ENCODE measurements at places on chromosomes 11 and 22.

- DNase-seq: no peak
Observed at GRCh38 chr22:47388331-47388730, 625.9 kb downstream of the TBC1D22A start.

DNA sequence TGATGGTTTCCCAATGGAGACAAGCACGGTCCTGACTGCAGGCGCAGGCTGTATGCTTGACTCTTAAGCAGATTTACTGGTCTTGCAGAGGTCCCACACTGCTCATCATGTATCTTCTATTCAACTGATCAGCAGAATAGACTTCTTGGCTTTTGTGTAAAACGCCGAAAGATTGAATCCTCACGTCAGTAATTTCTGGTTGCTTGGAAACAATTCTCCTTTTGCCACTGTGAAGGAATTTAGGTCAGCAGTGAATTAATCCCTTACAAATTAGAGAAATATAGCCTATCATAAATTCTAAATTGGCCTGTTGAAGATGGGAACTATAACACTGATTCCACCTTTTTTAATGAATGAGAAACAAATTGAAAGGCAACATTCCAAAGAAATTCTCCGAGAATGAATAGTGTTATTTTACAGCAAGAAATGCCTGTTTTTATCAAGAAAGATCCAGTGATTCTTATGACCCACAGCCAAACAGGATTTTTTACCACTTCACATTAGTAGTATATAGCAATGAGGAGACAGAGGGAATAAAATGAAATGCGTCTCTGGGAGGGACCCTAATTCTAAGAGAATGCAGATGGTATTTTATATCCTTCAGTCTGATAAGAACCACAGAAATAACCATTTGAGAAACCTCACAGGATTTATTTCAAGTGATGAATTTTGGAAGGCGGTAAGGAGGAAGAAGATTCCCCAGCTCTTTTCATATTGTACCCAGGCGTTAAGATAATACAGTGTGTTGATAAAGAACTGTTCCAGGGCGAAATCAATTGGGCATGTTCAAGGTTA lies 362.5 kb downstream of the RAB38 start:
- no peak for DNase-seq

- DNase-seq: no peak
Observed at GRCh38 chr11:30210357-30210756, 20.5 kb upstream of the FSHB start.

DNA sequence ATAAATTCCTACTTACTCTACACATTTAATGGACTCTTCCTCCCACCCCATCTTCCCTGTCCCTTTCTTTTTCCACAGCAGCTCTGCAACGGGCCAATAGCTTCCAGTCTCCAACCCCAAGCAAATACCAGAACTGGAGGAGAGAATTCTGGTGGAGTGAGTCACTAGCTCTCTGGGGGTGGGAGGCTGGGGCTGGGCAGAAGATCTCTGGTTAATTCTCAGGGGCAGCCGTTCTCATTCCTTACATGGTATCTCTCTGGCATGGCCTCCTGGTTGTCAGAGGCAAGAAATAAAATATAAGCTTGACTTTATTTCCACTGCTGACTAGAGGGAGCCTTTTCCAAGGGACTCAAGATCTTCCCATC lies 90.4 kb upstream of the PARVA start:
- DNase-seq: no peak

GRCh38 chr22:17266251-17266971 lies 47.2 kb upstream of the ADA2 start:
- DNase-seq: no peak

DNA sequence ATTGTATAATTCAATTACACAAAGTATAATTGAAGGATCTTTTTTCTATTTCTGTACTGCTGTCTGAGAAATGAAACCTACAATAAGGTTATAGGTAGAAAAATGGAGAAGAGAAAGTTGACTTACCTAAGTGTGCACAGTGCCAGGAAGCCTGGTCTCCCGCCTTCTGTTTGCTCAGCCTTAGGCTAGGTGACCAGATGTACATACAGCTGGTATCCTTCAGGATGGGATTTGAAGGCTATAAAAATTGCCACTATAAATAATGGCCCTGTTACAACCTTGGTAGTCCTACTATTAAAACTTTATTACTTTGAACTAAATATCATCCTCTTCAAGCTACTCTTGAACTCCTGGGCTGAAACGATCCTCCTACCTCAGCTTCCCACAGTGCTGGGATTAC lies 19.7 kb downstream of the OR51E2 start:
- DNase-seq: no peak

- DNase-seq: no peak
Observed at GRCh38 chr11:79431535-79431934, 9.3 kb downstream of the TENM4 start.

GRCh38 chr11:129308241-129308865 lies 67.3 kb upstream of the BARX2 start:
- DNase-seq: no peak

DNA sequence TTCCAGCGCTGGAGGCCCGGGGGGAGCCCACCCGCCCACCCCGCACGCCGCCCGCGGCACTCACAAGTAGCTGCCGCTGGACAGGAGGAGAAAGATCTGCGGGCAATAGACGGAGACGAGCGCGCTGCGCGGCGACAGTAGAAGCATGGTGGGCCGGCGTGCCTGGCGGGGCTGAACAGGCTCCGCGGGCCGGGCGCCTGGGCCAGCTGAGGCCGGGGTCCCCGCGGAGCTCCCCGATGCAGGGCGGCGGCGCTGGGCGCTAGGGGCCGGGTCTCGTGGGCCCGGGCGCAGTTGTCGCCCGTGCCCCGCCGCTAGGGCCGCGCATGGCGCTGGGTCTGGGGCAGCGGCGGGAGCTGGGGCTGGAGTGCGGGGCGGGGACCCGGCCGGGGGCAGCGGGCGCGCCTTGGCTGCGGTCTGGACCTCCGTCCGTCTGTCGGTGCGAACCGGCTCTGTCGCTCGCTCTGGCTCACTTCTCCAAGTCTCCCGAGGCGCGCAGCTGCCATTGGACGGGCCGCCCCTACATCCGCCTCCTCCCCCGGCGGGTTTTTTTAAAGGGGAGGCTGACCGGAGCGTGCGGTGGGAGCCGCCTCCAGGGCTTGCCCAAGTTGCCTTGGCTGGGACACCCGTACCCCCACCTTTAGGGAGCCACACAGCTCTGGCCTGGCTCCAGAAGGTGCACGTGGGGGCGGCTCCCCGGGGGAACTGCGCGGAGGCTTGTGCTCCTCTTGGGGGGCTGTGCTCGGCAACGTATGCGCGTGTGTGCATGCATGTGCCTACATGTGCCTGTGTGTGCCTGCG lies 4.7 kb downstream of the WNT7B start:
- DNase-seq: no peak

GRCh38 chr11:16987205-16987568 lies 27.0 kb downstream of the PLEKHA7 start:
- no peak for DNase-seq

DNA sequence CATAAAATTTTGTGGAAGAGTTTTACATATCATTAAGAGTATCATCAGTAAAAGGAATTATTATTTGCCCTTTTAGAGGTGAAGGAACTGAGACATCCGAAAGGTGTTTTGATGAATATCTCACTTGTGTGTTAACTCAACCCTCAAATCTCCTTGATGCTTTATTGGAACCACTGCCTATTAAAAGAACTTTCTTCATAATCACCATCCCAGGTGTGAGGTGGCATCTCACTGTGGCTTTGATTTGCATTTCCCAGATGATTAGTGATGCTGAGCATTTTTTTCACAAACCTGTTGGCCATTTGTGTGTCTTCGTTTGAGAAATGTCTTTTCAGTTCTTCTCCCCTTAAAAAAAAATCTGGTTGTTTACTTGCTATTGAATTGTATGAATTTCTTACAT lies 134.0 kb upstream of the SYN3 start:
- no peak for DNase-seq

DNA sequence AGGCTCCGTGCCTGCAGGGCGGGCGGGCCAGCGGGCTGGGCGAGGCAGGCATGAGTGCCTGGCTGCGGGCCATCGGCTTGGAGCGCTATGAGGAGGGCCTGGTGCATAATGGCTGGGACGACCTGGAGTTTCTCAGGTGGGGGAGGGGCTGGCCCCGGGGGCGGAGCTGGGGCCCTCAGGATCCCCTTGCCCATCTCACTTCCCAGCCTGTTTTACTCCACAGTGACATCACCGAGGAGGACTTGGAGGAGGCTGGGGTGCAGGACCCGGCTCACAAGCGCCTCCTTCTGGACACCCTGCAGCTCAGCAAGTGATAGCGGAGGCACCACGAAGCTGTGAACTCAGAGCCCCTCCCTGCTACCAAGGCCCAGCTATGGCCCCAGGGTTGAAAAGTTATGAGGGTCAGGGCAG lies 5.9 kb downstream of the PHOX2A start:
- no peak for DNase-seq

- DNase-seq: no peak
Observed at GRCh38 chr22:30198152-30198825, 48.3 kb downstream of the LIF start.

GRCh38 chr11:8370812-8371515 lies 107.3 kb upstream of the LMO1 start:
- DNase-seq: no peak

GRCh38 chr11:83779876-83780275 lies 493.7 kb upstream of the CCDC90B start:
- no peak for DNase-seq

- no peak for DNase-seq
Observed at GRCh38 chr22:46596819-46597218, 23.4 kb upstream of the GRAMD4 start.

DNA sequence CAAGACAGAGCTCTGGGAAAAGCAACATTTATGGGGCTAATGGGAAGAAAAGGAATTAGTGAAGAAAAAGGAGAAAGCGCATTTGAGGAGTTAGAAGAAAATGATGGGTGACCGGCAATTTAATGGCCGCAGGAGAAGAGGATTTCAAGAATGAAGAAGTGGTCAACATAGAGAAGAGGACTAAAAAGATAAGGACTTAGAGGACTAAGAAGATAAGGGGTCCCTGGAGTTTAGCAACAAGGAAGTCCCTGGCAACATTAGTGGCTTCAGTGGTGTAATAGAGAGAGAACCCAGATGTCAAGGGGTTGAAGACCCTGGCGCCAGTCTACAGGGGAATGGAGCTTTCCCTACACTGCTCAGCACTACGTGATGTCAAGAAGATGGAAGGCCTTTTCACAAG lies 32.3 kb downstream of the WEE1 start:
- DNase-seq: no peak

GRCh38 chr11:110475671-110476070 lies 45.9 kb downstream of the FDX1 start:
- DNase-seq: no peak

DNA sequence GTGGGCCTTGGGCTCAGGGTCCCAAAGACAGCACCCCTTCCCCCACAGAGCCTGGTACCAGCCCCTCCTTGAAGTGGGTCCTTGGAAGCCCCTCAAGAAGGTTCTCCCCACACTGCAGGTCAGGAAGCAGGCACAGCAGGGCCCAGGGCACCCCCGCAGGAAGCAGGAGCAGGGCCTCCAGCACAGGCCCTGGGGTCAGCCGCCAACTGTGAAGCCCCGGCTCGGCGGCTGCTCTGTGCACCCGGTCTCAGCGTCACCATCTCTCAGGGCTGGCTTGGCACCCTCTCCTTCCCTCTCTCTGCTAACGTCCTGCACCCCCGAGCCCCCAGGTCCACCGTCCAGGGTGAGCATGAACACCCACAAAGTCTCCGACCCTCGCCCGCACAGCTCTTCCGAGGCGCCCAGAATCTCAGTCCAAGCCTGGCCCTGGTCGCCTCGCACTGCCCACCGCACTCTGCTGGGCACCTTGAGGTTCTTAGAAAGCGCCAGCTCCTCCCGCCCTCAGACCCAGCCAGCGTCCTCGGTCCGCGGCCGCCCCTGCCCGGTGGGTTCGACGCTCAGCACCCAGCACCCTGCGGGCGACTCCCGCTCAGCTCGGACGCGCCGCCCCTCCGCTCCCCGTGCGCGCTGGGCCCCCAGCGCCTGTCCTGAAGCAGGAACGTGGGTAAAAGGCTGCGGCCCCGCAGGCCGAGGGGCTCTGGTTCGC lies 1.4 kb upstream of the SIGIRR start:
- no peak for DNase-seq

GRCh38 chr11:19597876-19598275 lies 114.8 kb upstream of the NAV2 start:
- DNase-seq: no peak

DNA sequence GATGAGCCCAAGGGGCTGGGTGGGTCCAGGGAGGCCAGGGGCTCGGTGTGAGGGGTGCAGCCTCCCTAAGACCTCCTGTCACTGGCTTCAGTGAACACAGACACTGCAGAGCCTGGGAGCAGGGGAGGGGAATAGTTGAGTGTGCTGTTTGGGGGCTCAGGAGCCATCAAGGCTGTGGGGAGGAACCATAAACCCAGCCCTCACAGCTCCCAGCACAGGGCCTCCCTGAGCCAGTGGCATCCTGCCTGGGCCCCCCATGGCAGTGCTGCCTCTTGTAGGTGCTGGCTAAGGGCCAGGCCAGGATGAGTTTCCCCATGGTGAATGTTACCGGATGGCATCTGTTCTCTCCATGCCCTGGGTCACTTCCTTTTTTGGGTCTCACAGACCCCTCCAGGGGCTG lies 25.5 kb downstream of the KCNJ5 start:
- DNase-seq: no peak

- no peak for DNase-seq
Observed at GRCh38 chr22:43941449-43941848, 13.8 kb upstream of the SAMM50 start.

DNA sequence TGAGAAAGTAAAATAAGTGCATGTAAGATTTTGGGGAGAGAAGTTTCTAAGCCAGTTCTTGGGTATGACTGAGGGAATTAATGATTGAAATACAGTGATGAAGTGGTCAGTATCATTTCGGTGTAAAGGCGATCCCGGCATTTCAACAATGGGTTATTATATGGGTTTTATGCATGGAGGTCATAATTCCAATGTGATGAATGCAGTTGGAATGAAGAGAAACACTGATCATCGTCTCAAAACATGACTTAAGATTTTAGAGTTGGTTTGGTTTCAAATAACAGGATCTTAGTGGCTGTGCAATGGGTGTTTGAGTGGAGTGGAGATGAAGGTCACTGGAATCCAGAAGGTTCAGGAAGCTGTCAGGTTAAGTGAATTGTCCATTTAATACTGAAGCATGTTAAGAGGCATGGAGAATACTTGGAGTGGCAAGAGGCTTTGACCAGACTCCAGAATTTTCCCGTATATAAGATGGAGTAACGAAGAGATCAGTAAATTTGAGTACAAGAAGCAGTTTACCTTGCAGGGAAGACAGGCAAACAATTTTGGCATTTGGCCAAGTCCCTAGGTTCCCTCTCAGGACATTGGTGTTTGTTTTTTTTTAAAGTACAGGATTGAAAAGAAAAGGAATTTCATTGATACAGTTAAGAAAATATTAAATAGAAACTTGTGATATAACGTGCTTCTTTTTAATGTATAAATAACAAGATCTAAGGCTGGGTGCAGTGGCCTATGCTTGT lies 96.4 kb upstream of the BIRC3 start:
- DNase-seq: no peak

DNA sequence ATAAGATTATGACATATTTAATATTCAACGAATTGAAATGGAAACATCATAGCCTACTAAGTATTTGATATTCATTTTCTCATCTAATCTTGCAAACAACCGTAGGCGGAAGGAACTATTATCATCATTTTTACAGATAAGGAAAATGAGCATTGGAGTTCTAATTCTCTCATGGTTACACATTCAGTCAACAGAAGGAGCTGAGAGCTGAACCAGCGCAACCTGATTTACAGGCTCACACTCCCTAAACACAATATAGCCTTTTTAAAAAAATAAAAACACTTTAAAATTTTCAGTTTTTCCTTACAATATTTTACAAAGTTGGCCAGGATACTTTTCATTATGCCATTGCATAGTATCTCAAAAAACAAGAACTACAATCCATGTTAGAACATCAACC lies 74.8 kb downstream of the APOL5 start:
- DNase-seq: no peak

All from GM12864 (cell line).